ENCODE measurements at places on chromosomes 1 and 21.

GRCh38 chr1:112882271-112882744, 73.7 kb downstream of the SLC16A1 start:
- H3K4me1 ChIP-seq, result peaks cover 6% of the 10 kb centered on the region
- H3K4me3 ChIP-seq, result no peak overlapping the region
- no peak overlapping the region for H3K27ac ChIP-seq
- H3K36me3 ChIP-seq, result no peaks in the 10 kb centered on the region
- H3K27me3 ChIP-seq, result peaks cover 9% of the 10 kb centered on the region
- DNase-seq, result no peak

DNA sequence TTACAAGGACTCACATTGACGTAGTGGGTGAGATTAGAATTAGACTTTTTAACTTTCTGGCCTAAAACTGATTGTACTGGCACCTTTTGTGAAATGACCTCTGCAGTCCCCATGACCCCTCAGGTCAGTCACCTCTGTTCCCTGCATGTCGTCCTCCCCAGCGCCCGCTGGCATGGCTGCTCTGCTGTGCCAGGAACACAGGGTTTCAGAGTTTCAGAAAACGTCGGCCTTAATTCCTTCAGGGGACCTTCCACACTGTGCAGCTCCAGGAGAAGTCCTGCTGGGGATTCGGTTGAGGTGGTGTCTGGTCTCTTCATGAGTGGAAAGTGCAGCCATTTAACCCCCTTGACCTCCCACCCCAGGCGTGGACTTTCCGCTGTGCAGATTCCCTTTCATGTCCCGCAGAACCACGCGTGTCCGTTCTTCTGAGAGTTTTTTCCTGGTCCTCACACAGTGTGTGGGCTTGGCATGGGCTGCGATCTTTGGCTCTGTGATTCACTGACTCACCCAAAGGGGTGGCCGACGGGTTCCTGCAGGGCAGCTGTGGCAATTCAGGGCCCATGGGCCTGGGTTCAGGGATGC, 158.4 kb upstream of the COL6A1 start:
- peaks cover 59% of the 10 kb centered on the region for H3K4me1 ChIP-seq
- no peak for DNase-seq
- peaks cover 7% of the 10 kb centered on the region for H3K27me3 ChIP-seq
- H3K4me3 ChIP-seq, result no peak overlapping the region
- H3K27ac ChIP-seq, result no peak overlapping the region

DNA sequence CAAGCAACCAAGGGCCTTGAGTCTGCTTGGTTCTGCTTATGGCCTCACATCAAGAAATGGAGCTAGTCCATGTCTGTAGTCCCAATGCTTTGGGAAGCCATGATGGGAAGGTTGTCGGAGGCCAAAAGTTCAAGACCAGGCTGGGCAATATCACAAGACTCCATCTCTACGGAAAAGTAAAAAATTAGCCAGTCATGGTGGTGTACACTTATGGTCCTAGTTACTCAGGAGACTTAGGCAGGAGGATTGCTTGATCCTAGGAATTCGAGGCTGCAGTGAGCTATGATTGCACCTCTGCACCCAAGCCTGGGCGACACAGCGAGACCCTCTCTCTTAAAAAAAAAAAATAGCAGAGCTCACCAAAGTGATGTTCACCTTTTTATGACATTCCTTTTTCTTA, 80.1 kb upstream of the DNAJC6 start:
- DNase-seq, result no peak
- H3K27ac ChIP-seq, result no peak overlapping the region
- H3K4me1 ChIP-seq, result peaks cover 29% of the 10 kb centered on the region
- peaks cover 2% of the 10 kb centered on the region for H3K36me3 ChIP-seq

GRCh38 chr1:22506130-22506692, 54.6 kb downstream of the ZBTB40 start:
- H3K4me1 ChIP-seq, result no peaks in the 10 kb centered on the region
- H3K36me3 ChIP-seq, result peaks cover 6% of the 10 kb centered on the region
- no peak overlapping the region for H3K27ac ChIP-seq
- H3K4me3 ChIP-seq, result no peak overlapping the region
- DNase-seq, result no peak
- no peaks in the 10 kb centered on the region for H3K27me3 ChIP-seq

DNA sequence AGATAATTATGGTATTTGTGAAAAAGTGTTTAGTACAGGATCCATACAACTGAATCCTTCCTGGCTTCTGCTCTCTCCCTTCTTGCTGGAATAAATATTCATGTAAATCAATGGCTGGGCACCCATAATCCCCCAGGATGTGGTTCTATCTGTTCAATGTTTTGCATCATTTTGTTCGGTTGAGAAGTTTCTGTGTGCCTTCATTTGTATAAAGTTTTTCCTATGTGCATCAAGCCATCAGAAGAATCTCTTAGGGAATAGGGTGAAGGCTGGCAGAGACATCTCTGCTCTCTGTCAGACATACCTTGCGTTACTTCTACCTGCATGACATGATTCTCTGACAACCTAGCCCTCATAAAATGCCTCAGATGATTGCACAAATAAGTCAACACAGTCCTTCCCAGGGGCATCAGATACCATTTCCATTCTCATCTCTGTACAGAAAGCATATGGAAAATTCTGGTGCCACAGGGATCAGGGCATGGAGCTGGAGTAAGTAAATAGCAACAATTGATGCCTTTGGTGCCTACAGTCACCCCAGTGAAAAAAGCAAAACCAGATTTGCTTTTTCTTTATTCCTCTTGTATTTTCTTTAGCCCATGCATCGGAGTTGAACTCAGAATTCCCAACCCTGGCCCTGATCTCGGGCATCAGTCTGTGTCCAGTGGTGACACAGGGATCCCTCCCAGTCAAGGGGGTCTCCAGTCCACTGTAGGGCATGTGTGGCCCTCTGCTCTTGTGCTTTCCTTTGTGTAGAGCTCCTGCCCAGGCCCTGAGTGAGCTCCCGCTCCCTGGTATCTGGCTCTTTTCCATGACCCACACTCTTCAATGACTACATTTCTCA, 39.7 kb upstream of the ATP1A1 start:
- no peak for DNase-seq
- H3K27me3 ChIP-seq, result no peaks in the 10 kb centered on the region
- no peak overlapping the region for H3K27ac ChIP-seq
- no peak overlapping the region for H3K4me3 ChIP-seq
- peaks cover 31% of the 10 kb centered on the region for H3K4me1 ChIP-seq
- no peaks in the 10 kb centered on the region for H3K36me3 ChIP-seq

GRCh38 chr1:247409869-247410544, 6.0 kb upstream of the NLRP3 start:
- no peaks in the 10 kb centered on the region for H3K36me3 ChIP-seq
- peaks cover 39% of the 10 kb centered on the region for H3K4me1 ChIP-seq
- peak overlapping the region; percentile 74 for H3K4me3 ChIP-seq
- H3K27ac ChIP-seq, result no peak overlapping the region

GRCh38 chr1:36091698-36092097, 3.0 kb downstream of the ADPRS start:
- H3K27me3 ChIP-seq, result no peaks in the 10 kb centered on the region
- H3K4me3 ChIP-seq, result peak overlapping the region; percentile 59
- peaks cover 7% of the 10 kb centered on the region for H3K36me3 ChIP-seq
- peaks cover 10% of the 10 kb centered on the region for H3K4me1 ChIP-seq
- DNase-seq, result no peak

GRCh38 chr1:8395433-8395866, 77.5 kb downstream of the SLC45A1 start:
- peak overlapping the region; percentile 90 for H3K27ac ChIP-seq
- DNase-seq, result no peak
- H3K36me3 ChIP-seq, result no peaks in the 10 kb centered on the region
- H3K27me3 ChIP-seq, result no peaks in the 10 kb centered on the region

DNA sequence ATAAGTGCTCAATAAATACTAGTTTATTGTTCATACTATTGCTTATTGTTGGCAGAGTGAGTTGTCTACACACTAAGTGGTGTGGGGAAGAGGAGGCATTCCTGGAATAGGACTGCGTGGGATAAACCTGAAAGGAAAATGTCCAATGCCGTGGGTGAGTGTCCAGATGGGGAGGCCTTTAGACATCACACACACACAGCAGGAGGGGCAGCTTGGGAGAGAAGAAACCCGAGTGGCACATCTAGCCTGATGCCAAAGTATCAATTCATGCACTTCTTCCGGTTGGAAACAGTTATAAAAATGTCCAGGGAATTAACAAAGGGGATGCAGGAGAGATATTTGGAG, 27.3 kb downstream of the CCN1 start:
- H3K4me1 ChIP-seq, result no peaks in the 10 kb centered on the region
- H3K4me3 ChIP-seq, result no peak overlapping the region
- no peaks in the 10 kb centered on the region for H3K36me3 ChIP-seq
- no peaks in the 10 kb centered on the region for H3K27me3 ChIP-seq
- DNase-seq, result no peak

GRCh38 chr1:67097305-67097704, 37.5 kb downstream of the C1orf141 start:
- no peak overlapping the region for H3K4me3 ChIP-seq
- no peaks in the 10 kb centered on the region for H3K4me1 ChIP-seq
- DNase-seq, result no peak
- no peaks in the 10 kb centered on the region for H3K36me3 ChIP-seq
- no peak overlapping the region for H3K27ac ChIP-seq
- H3K27me3 ChIP-seq, result peaks cover 5% of the 10 kb centered on the region

DNA sequence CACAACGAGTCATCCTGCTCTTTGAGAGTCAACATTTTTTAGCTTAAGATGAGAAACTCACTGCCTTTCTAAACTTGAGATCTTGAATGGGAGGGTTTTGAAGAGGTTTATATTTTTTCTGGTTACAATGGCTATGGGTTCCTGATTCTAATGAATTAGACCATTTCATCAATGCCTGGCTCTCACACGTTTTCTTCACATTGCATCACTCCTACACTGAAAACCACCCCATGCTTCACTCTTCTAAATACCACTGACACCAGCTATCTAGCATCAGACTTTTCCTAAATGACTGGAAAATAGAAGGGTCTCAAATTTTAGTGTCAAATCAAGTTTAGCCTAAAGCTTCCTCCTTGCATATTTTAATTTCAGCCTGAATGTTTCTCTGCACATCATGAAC, 606.1 kb upstream of the USP24 start:
- H3K27ac ChIP-seq, result no peak overlapping the region
- no peaks in the 10 kb centered on the region for H3K27me3 ChIP-seq
- H3K4me1 ChIP-seq, result peaks cover 5% of the 10 kb centered on the region
- H3K4me3 ChIP-seq, result no peak overlapping the region

DNA sequence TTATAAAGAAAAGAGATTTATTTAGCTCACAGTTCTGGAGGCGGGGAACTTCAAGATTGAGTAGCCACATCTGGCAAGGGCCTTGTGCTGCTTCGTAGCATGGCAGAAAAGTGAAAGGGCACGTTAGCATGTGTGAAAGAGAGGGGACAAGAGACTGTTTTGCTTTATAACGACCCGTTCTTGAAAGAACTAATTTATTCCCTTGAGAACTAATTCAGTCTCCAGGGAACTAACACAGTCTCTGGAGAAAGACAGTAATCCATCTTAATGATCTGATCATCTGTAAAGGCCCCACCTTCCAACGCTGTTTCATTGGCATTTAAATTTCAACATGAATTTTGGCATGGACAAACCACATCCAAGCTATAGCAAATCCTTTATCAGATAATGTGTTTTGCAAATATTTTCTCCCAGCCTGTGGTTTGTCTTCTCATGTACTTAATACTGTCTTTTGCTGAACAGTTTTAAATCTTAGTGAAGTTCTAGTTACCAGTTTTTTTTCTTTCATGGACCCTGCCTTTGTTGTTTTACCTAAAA, 26.1 kb downstream of the MTR start:
- H3K36me3 ChIP-seq, result peaks cover 20% of the 10 kb centered on the region
- H3K4me3 ChIP-seq, result no peak overlapping the region
- H3K27me3 ChIP-seq, result no peaks in the 10 kb centered on the region
- no peak overlapping the region for H3K27ac ChIP-seq
- DNase-seq, result no peak

DNA sequence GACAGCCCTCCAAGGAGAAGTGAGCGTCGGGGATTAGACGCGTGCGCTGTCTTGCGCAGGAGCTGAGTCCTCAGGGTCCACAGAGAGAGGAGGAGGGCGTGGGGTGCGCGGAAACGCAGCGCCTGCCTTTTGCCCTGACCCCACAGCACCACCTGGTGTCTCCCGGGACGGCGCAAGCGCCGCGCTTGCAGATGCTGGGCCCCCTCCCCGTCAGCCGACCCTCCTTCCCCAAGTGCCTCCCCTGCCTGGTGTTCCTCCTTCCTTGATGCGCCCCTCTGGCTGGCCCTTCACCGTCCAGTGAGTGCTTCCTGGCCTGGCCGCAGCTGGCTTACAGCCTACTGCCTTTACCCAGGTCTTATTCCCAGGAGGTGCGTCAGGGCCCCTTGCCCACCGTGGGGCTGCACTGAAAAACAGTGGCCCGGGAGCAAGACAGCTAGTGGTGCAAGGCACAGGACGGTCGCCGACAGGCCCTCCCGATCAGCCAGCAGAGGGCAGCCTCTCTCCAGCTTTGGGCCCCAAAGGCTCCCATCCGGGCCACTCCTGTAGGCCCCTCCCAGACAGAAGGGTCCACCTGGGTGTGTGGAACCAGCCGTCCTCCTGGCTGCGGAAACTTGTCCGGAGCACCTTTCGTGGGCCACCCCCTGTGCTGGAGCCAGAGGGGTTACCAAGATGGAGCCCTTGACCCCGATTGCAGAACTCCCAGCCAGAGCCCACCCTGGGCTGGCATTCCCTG, 12.9 kb upstream of the PHLDA3 start:
- H3K36me3 ChIP-seq, result no peaks in the 10 kb centered on the region
- H3K27me3 ChIP-seq, result peaks cover 9% of the 10 kb centered on the region
- H3K27ac ChIP-seq, result no peak overlapping the region
- peak overlapping the region; percentile 83 for H3K4me3 ChIP-seq
- DNase-seq, result peak; percentile 84

DNA sequence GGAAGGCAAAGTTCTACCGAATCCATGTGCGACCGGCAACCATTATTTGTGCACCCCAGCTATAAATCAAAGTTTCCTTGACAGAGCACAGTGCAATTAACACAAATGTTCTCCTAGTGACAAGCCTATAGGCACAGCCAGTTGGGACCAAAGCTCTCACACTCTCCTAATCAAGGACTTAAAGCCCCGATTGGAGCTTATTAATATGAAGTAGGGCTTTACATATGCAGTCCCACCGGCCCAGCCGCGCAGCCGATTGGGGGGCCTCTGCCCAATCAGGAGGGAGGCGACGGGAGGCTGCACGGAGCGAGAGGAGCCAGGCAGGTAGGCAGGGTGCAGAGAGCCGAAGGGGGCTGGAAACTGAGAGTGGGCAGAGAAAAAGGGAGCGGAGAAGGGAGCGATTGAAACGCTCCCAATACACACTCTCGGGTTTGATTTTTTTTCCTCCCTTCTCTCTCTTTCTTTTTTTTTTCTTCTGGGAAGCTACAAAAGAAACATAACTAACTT, at the start of gene ESRRG:
ESRRG (minus strand) TSS at position 156 of the 507 bp plus-strand sequence; CDS start at position 26, 130 bp downstream.
- H3K27ac ChIP-seq, result no peak within 1 kb of the TSS
- DNase-seq, result no peak
- H3K36me3 ChIP-seq, result no peaks in the 10 kb centered on the region
- no peaks in the 10 kb centered on the region for H3K4me1 ChIP-seq

All from activated T-cell treated with anti-CD3 and anti-CD28 coated beads, Interleukin-2, amount 50 U/mL, for 72 hours (primary cell).